ENCODE measurements at places on chromosomes 5 and 9.

DNA sequence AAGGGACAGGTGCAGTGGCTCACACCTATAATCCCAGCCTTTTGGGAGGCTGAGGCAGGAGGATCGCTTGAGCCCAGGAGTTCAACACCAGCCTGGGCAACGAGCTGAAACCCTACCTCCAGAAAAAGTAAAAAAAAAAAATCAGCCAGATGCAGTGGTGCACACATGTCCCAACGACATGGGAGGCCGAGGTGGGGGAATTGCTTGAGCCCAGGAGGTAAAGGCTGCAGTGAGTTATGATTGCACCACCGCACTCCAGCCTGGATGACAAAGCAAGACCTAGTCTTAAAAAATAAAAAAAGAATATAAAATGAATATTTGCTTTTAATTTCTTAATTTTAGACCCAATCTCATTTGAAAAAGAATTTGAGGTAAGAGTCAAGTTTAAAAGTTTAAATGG is 143.5 kb downstream of the LPAR1 start:
- DNase-seq: no peak

GRCh38 chr9:112074250-112075008 is 100.7 kb downstream of the SUSD1 start:
- DNase-seq: peak; percentile 33

GRCh38 chr9:21326526-21327139 is 8.6 kb downstream of the KLHL9 start:
- DNase-seq: no peak

DNA sequence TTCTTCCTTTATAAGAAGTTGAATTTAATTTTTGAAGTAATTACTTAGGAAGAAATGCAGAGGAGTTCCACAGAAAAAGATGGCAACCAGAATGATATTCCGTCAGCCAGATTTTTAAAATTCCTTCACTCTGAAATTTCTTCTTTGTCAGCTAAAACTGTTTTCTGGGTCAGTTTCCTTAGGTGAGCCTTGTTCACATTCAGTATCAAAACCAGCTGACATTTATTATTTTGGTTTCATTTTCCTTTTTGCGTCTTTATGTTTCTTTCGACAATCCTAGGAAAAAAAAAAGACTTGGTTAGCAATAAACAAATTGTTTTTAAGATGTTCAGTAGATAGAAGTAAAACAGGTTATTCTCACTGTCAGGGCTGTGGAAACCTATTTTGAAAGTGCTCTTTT is 4.1 kb upstream of the IARS1 start:
- no peak for DNase-seq

DNA sequence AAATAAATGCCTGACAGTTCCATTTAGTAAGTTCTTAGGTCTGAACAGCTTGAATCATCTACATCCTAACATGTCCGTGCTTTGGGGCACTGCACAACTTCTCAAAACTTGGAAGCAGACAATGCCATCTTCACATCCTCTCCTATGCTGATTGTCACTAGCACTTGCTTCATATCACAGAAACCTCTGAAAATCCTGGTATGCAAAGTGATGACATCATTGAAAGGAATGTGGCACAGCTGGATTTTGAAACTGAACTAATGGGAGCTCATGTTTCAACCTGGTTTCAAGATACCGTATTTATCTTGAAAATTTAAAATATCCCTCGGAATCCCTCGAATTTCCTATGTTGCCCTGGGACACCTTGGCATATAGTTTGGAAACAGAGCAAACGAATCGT is 490.2 kb upstream of the DAP start:
- no peak for DNase-seq

- DNase-seq: no peak
Measured at GRCh38 chr5:33223563-33224284, 217.0 kb upstream of the TARS1 start.

DNA sequence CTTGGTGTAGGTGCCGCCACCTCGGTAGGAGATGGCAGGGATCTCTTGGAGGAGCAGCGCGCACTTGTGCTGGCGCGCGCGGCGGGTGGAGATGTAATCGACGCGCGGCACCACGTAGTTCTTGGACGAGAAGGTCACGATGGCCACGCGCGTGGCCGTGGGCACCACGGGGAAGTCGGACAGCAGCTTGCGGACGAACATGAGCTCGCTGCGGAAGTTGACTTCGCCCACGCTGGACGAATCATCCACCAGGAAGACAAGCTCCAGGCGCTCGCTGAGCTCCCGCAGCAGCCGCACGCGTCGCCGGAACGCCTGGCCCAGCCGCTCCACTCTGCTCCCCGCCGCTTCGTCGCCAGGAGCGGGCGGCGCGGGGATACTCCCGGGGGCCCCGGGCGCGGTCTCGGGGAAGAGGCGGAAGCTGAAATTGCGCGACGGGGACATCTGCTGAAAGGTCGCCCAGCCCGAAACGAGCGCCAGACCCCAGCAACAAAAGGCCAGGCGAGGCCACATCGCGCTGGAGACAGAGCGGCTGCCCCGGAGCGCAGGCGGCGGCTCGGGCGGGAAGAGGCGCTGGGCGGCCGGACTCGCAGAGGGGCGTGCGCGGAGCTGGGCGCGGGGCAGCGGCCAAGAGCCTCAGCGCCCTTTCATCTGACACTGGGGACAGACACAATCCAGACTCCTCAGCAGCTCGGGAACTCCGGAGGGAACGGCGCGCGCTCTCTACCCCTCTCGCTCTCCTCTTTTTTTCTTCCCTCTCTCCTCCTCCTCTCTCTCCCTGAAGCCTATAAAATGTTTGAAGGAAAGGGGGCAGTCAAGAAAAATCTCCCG is at the start of gene SVEP1:
Gene SVEP1 (minus strand): TSS at position 708 of the 828 bp plus-strand sequence. CDS start 198 bp downstream, at position 510.
- no peak for DNase-seq

DNA sequence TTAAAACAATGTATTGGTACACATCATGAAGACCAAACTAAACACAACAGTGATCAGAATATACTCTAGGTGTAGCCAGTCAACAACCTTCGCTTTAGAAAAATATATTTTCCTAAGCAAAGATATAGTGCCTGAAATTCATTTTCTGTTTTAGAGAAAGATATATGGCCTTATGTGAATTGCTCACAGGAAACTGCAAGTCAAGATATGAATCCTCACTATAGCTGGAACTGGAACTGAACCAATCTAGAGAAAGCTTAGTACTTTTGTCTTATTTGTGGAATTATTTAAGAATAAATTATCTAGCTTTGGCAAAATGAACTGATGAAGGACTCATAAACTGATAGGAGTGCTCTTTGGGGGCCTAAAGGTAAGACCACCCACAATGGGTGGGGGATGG is 27.3 kb downstream of the GZMK start:
- no peak for DNase-seq

- DNase-seq: no peak
Measured at GRCh38 chr9:36163786-36164170, 5.4 kb upstream of the CCIN start.
